ENCODE measurements at places on chromosomes 4 and X. TPM values are rescaled to one million over a fixed set of nuclear protein-coding genes. Genes with fewer than 3 reads are reported as not detected.

DNA sequence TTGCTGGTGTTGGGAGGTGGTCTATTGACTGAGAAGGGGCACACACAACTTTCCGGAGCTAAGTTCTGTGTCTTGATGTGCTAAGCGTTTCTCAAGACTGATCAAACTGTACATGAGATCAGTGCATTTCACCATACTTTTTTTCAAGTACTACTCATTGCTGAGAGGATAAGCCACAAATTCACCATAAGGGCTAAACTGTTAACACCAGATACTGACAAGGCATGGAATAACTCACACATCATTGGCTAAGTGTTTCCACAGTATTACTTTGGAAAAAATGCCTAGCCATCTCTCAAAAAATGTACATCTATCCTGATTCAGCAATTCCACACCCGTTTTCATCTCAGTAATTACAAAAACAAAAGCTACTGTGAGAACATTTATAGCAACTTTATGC lies 13.0 kb downstream of the RBMX start:
- H3K4me3 ChIP-seq = no peak overlapping the region
- H3K36me3 ChIP-seq = peaks cover 51% of the 10 kb centered on the region
- H3K27me3 ChIP-seq = no peaks in the 10 kb centered on the region
- H3K4me1 ChIP-seq = peaks cover 5% of the 10 kb centered on the region
- H3K27ac ChIP-seq = no peak overlapping the region

DEFB131A gene
- total RNA-seq = not detected

- H3K4me1 ChIP-seq = no peaks in the 10 kb centered on the region
- H3K4me3 ChIP-seq = no peak overlapping the region
- DNase-seq = no peak
- H3K36me3 ChIP-seq = no peaks in the 10 kb centered on the region
- no peaks in the 10 kb centered on the region for H3K27me3 ChIP-seq
- no peak overlapping the region for H3K27ac ChIP-seq
Measured at GRCh38 chr4:15735536-15735935, 32.7 kb downstream of the BST1 start.

FRMD7 gene
- not detected for total RNA-seq

- H3K27ac ChIP-seq = no peak overlapping the region
- no peaks in the 10 kb centered on the region for H3K4me1 ChIP-seq
- no peak overlapping the region for H3K4me3 ChIP-seq
- no peaks in the 10 kb centered on the region for H3K36me3 ChIP-seq
- DNase-seq = no peak
Measured at GRCh38 chrX:22093550-22093949, 61.4 kb downstream of the PHEX start.

- H3K27ac ChIP-seq = no peak overlapping the region
- H3K27me3 ChIP-seq = no peaks in the 10 kb centered on the region
- no peaks in the 10 kb centered on the region for H3K4me1 ChIP-seq
- DNase-seq = no peak
Measured at GRCh38 chr4:137641544-137641943, 109.2 kb upstream of the PCDH18 start.

PGRMC1 gene
- 74.9 TPM for total RNA-seq

DNA sequence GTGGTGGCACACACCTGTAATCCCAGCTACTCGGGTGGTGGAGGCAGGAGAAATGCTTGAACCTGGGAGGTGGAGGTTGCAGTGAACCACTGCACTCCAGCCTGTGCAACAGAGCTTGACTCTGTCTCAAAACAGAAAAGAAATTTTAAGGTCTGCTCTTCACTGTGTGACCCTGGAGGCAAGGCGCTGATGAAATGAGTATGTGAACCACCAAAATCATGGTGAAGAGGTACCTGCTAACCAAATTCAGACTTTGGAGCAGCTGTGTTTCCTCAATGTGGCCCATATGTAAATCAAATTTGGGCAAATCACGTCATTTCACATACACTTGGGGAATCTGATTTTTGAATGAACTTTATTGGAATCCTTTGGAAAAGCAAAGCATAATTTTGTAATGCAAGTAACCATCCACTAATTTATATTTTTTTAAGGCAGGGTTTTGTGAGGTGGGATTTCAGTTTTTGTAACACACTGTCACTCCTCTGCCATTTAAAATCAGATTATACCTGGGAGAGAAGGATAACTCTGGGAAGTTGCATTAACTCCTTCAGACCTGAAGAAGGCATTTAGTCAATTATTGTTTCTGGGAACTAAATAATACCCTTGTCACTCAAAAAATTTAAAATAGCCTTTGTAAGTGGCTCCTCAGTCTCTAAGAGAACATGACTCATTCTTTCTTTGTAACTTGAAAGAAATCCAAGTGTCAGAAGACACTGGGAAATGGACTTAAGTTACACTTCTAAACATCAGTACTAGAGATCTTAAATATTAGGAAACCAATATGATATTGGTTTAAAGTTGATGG lies 24.0 kb downstream of the DOCK11 start:
- H3K4me1 ChIP-seq = peaks cover 4% of the 10 kb centered on the region
- H3K4me3 ChIP-seq = no peak overlapping the region
- no peaks in the 10 kb centered on the region for H3K27me3 ChIP-seq
- H3K36me3 ChIP-seq = no peaks in the 10 kb centered on the region
- H3K27ac ChIP-seq = no peak overlapping the region

ZCCHC18 gene
- total RNA-seq = 1.6 TPM

GRCh38 chr4:185764876-185765275 lies 47.1 kb downstream of the SORBS2 start:
- no peaks in the 10 kb centered on the region for H3K4me1 ChIP-seq
- DNase-seq = no peak
- no peaks in the 10 kb centered on the region for H3K36me3 ChIP-seq
- no peak overlapping the region for H3K4me3 ChIP-seq
- no peak overlapping the region for H3K27ac ChIP-seq
